ENCODE measurements at places on chromosomes 3 and 15. TPM values are rescaled to one million over a fixed set of nuclear protein-coding genes. Genes with fewer than 3 reads are reported as not detected.

DNA sequence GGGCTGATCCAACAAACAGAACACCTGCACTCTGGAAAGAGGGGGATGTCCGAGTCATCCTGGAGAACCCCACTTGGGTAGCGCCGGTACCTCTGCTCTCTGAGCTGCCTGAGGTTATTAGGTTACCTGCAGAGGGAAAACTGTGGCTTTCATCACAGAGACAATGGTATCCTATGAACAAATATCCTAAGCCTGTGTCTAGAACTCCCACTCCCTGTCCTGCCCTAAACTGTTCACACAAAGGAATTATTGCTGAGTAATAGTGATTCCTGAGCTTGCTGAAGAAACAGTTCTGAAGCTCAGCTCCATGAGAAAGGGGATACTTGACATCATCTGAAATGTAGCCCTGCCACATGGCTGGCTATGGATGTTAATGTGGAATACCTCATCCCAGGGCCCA is 31.9 kb upstream of the WNT5A start:
- peak; percentile 72 for DNase-seq

DNA sequence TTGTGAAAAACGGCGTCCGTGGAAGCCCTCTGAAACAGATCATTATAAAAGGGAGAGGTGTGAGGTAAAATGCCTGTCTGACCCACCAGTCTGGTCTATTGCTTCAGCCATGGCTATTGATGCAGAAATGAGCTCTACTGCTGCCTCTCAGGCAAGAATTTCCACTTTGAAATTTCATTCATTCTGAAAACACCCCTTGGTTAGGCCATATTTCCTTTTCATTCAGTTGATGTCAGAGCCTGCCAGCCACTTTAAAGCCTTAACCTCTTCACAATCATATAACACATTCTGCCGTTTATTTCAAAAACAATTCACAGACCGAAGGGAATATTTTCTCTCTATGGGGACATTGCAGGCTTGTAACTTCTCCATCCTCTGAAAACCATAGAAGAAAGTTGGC is 71.9 kb downstream of the FOXB1 start:
- no peak for DNase-seq

DNA sequence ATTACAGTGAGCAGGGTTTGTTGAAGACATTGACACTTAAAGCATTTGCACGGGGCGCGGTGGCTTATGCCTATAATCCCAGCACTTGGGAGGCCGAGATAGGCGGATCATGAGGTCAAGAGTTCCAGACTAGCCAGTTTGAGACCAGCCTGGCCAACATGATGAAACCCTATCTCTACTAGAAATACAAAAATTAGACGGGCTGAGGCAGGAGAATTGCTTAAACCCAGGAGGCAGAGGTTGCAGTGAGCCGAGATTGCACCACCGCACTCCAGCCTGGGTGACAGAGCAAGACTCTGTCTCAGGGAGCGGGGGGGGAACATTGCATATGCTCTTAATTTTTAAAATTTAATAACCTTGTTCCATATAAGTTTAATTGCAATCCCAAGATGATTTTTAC is 11.9 kb downstream of the STT3B start:
- DNase-seq: no peak

DNA sequence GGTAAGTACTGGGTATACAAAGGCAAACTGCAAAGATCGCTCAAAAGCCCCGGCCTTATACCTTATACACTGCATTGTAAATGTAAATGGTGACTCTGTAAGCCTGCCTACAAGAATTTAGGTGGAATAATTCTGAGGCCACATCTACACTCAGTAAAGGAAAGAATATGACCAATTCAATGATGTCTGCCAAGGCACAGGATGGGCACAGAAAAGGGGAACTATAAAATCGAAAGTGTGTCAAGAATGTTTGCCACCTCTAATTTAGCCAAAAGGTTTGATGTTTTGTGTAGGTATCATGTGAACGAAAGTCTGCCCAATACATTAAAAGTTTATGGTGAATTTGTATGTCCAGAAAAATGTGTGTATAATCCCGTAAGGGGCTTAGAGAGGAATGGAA is 96.1 kb downstream of the FOXP1 start:
- DNase-seq: no peak

ZNF660 gene
- 0.26 TPM for total RNA-seq

- DNase-seq: no peak
Observed at GRCh38 chr15:92808598-92809063, 91.5 kb upstream of the CHD2 start.

CILP gene
- total RNA-seq: under 0.01 TPM

GRCh38 chr3:20352546-20353179 is 166.7 kb upstream of the SGO1 start:
- peak; percentile 15 for DNase-seq

- no peak for DNase-seq
Observed at GRCh38 chr3:192884777-192885773, 32.6 kb downstream of the MB21D2 start.

SPRED1 gene
- total RNA-seq: 15.6 TPM

GRCh38 chr3:20776286-20776685 is 590.3 kb upstream of the SGO1 start:
- no peak for DNase-seq

DNA sequence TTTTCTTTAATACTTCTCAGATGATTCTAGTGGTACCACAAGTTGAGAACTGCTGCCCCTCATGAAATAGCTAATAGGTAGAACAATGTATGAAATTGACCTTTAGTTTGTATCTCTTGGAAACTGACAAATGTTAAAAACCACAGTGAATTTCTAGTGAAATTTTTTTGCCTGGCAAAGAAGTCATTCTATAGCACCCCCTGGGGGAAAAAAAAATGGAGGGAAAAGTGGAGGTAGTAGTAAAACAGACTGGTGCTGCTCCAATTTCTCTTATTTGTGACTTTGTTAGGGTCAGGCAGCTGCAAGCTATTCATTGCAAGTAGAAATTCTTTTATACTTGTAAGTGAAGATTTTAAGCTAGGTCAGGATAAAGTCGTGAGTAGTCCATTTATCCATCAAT is 605.0 kb downstream of the NLGN1 start:
- no peak for DNase-seq

DNA sequence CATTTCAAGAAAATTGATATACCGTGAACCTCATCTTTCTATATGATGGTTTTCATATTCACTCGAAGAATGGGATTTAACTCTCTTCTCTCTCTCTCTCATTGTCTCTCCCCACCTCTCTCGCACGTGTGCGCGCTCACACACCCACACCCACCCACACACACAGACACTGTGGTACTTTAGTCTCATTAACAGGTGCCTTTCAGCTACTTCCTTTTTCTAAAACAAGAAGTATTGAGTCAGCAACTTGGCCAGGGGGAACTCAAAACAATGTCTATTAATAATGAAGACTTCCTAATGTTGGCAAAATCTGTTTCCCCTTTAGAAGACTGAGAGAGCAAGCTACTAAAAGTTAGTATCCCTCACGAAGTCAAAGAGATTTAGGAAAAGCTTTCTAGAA is 150.7 kb downstream of the TMCO5A start:
- no peak for DNase-seq

SMCO1 gene
- not detected for total RNA-seq

DNA sequence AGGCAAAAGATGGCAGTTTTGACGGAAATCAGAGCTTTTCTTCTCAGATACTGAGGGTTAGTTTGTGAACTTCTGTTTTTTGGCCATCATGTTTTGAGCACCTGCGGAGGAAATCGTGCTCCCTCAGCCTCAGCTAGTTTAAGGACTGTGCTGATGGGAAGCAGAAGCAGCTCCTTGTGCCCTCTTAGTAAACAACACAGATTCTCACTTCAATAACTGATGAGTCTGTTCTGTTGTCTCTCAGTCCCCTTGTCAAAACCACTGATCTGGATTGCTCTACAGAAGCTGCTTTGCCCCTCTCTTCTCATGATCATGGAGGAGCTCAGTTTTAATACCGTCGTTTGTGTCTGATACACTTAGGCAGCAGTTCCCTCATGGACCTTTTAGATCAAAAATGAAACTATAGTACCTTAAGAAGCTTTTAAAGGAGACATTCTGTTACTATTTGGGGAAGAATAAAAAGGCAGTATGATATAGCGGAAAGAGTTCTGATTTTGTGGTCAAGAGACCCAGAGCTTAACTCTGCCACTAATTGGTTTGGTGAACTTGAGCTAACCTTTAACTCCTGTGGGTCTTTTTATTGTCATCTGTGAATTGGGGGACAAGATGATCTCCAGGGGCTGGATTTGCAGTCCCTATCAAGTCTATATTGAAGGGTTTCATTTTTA is 152.6 kb downstream of the BBX start:
- DNase-seq: no peak

LCTL gene
- total RNA-seq: not detected

DNA sequence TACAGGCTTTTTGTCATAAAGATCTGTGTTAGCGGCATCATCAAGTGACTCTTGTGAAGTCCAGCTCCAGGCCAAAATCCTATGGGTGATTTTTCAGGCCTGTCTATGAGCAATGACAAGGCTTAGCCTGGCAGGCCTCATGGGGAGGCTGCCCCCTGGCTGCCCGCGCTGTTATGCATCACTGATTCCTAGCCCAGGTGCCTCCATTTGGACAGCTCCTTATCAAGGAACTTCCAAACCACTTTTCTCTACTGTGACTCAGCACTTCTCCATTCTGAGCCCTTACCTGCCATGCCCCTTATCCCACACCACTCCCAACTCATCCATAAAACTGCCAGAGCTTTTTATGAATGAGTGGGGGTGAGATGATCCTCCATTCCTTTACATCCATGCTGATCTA is 91.5 kb upstream of the C3orf80 start:
- DNase-seq: peak; percentile 55

- no peak for DNase-seq
Observed at GRCh38 chr3:117751651-117752050, 1042.1 kb downstream of the TUSC7 start.

- no peak for DNase-seq
Observed at GRCh38 chr3:177764377-177764912, 567.2 kb upstream of the TBL1XR1 start.

PRR20G gene
- total RNA-seq: not detected

- DNase-seq: no peak
Observed at GRCh38 chr3:44208086-44208485, 33.6 kb upstream of the TOPAZ1 start.

GRCh38 chr3:106587551-106587950 is 718.7 kb upstream of the CBLB start:
- peak; percentile 79 for DNase-seq

DNA sequence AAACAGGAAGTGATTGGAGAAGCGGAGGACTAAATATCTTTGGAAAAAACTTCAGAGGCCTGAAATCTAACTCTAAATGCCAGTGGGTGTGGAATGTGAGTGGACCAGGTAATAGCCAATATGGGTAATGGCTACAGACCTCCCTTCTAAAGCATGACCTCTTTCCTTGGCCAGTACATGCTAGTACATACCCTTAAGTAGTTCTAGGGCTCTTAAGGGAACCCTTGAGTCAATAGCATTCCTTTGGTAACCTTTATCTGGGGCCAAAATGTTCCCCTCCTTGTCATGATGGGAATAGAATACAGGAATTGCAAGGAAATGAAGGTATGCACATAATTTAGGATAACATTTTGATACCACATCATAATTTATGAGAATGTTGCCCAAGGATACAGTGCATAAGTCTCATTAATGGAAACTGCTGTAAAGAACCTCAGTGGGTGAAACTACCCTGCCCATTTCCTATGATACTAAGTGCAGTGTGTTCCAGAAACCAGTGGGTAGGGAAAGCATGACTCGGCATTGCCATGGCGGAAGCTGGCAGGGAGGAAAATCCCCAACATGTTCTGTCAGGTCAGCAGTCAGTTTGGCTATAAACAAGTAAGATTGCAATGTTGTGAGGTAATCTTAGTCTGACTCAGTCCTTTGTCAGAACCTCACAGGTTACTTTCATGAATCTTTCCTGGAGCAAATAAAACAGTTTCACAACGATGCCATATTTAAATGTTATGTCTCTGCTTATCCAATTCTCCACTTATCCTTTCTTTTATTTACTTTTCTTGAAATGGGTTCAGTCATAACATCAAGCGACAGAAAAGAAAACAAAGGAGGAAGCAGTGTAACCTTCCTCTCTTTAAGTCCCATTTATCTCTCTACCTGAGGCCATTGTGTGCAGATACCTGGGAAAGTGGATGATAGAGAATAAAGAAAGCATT is 23.5 kb upstream of the RAP2B start:
- DNase-seq: peak; percentile 100

- peak; percentile 22 for DNase-seq
Observed at GRCh38 chr3:152267831-152268554, 736 bp upstream of the MBNL1 start.

- DNase-seq: no peak
Observed at GRCh38 chr15:74317820-74318375, 49.5 kb downstream of the CYP11A1 start.

DNA sequence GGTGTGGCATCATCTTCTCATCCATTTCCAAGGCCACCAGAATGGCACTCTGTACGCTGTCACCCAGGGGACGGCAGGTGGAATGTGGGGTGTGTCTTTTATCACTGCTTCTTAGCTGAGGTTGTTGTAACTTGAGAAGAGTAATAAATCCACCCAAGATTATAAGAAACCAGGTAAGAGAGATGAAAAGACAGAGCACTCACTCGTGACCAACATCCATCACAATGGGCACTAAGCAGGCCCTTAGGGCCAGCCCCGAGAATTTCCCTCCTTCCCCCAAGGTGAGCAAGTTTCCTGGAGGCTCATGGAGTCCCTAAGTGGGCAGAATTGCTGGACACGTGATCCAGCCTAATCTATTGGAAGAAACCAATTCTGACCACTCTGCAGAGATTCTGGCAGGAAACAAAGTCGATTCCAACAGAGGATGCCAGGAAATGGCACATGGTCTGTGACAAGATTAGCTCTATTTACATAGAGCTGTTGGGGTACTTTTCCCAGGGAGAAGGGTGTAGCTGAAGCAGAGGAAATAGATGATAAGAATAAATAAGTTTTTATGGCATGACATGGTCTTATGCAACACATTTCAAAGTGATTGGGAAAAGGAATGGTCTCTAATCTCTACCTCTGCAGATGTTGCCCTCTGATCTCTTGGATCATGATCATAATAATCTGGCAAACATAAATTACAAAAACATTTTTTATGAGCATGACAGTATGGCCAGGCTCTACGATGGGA is 22.5 kb downstream of the SLC6A20 start:
- DNase-seq: no peak

Measured in bronchial epithelial cell (primary cell).